ENCODE measurements at places on chromosomes 5 and 9.
A peak's percentile ranks its signal among the peaks of the same experiment; 100 is the strongest.

DNA sequence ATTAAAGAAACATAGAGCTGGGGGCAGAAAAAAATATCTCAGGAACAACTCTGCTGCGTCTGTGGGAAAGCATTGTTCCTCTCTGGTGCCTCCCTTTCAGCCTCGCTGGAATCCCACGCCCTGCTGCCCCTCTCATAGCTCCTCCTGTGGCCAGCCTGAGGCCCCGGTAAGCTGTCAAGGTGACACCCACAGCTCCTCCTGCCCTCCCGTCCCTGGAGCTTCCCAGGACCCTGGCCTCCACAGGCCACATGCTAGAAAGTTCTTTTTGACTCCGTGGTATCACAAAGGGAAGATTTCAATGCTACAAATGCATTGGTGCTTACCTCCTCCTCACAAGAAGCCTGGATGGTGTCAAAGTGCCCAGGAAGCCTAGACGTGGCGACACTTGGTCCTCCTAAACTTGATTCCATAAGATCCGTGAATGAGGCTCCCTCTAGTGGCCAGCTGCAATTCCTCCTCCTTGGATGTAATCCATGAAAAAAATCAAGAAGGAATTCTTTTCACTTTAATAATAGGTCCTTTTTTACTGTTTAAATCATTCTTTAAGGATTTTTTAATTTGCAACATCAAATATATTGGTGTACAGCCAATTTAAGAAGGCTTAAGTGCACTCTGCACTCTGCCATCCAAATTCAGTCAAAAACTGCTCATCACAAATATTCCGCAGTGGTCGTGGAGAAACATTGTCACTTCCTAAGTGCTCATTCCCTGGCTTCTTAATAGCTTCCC, 104.9 kb downstream of the CFAP90 start:
- DNase-seq = peak; percentile 23

- DNase-seq = peak; percentile 1
These were observed 49.6 kb upstream of the KIF2A start for GRCh38 chr5:62256161-62257019.

GRCh38 chr9:26800322-26800721, 92.3 kb downstream of the CAAP1 start:
- no peak for DNase-seq

GRCh38 chr5:150043657-150044328, 42.6 kb downstream of the CSF1R start:
- no peak for DNase-seq

- DNase-seq = no peak
These were observed 214.4 kb upstream of the ACTBL2 start for GRCh38 chr5:57696825-57697570.

- DNase-seq = no peak
These were observed 4.7 kb downstream of the ABCA1 start for GRCh38 chr9:104923289-104923688.

DNA sequence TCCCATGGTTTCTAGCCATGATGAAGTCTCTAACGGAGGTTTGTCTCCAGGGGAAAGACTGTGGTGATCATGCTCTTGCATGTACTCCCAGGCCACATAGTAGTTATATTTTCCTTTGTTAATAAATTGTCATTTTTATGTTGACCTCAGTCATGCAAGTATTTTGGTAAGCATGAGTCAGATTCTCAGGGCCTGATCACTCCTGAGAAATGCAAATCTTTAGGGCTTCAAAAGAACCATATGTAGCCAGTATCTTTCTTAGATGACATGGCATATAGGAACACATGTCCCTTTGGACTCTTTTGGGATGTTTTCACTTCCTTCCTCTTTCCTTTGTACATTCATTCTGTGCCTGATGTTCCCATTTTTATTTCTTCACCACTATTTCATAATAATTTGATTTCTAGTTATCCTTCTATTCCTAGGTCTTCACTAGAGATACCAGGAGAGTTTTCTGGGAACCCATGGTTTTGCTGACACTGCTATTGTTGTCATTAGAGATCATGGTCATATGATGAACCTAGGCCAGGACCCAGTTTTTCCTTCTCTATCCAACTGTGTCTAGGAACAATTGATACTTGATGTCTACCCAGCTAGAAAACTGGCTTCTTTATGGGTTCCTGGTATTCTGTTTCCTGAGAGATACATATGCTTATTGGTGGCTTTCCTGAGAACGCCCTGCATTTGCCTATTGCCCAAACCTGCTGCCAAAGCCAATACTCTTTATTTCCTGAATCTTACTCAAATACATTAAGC, 248.1 kb upstream of the NREP start:
- no peak for DNase-seq

GRCh38 chr9:135216236-135216635, 128.8 kb downstream of the OLFM1 start:
- DNase-seq = no peak

DNA sequence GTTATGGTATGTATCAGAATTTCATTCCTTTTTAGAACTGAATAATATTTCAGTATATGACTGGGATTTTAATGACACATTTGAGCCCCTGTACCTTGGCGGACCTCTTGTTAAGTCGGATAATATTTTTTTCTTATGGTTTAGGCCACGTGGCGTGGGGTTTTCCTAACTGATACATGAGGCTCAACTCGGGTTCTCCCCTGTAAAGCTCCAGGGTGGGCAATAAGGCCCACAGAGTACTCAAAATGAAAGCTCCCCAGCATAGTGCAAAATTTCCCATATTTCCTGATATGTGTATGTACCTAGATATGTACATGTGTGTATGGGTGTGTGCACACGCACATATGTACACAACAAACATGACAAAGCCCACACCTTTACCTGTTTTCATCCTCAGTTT, 24.5 kb downstream of the TICAM2 start:
- DNase-seq = no peak

- no peak for DNase-seq
These were observed 704 bp downstream of the CCDC112 start for GRCh38 chr5:115295777-115296123.

GRCh38 chr9:86846656-86847055, 100.7 kb downstream of the GAS1 start:
- no peak for DNase-seq

DNA sequence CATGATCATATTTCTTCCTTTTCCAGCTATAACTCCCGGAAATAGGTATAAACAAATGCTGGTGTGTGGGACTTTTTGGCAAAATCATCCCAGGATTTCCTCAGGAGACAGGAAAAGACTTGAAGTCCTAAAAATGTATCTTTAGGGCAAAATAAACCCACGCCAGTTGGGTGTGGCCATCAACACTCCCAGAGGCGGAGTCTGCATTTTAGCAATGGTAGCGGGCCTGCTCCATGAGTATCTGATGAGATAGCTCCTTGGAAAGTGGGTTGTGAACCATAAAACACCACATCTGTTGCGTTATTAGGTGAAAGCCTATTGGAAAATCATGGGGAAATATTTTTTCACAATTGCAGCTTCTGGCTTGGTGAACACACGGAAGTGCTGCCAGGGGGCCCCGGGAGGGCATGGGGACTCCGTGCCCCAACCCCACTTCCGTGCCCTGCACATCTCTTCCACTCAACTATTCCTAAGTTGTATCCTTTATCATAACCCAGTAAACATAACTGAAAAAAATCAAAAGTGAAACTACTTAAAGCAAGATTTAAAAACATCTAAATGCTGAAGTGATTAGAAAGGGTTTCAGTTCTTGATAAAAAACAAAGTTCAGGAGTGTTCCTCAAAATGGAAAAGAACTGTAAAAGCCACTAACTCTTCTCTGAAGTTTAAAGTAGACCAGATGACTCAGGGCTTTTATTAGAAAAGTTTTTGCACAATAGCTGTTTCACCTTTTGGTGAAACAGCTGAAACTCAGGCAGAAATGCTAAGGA, 111.2 kb downstream of the LRRC70 start:
- DNase-seq = no peak

DNA sequence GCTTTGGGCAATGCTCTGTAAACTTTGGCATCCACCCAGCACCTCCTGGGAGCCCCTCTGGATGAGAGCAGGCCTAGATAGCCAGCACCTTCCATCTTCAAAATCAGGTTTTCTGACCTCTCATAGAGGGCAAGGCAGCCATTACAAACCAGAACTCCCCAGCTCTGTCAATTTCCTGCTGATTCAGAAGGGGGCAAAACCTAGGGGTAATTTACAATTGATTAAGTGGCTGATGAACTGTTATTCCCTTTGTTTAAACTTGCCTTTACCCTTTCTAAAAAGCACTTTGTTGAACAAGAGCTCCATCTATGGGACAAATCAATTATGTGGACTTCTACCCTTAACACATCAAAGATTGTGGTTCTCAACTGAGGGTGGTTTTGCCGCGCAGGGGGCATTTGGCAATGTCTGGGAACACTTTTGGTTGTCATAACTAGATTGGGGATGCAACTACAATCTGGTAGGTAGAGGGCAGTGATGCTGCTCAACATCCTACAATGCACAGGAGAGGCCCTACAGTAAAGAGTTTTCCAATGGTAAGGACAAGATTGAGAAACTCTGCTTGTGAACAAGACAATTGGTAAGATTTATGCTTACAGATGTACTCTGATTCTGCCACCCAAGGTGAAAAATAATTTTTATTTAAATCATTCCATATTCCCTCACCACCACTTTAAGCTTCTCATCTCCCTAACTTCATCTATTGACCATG, 184.1 kb downstream of the MARCHF11 start:
- DNase-seq = no peak

DNA sequence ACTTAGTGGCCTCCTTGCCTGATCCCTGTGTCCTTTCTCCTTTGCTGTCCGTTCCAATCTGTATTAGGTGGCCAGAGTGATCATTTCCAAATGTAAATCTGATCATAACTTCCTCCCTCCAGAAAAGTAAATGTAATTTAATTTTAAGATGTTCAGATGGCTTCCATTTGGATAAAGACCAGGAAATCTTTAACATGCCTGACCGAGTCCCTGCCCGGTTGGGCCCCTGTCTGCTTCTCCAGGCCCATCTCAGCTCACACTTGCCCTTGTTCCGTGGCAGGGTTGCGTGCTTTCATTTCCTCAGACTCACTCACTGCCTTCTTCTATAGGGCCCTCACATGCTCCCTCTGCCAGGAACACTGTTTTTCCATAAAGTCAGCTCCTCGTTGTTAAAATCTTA, 7.6 kb downstream of the MAP3K1 start:
- no peak for DNase-seq

DNA sequence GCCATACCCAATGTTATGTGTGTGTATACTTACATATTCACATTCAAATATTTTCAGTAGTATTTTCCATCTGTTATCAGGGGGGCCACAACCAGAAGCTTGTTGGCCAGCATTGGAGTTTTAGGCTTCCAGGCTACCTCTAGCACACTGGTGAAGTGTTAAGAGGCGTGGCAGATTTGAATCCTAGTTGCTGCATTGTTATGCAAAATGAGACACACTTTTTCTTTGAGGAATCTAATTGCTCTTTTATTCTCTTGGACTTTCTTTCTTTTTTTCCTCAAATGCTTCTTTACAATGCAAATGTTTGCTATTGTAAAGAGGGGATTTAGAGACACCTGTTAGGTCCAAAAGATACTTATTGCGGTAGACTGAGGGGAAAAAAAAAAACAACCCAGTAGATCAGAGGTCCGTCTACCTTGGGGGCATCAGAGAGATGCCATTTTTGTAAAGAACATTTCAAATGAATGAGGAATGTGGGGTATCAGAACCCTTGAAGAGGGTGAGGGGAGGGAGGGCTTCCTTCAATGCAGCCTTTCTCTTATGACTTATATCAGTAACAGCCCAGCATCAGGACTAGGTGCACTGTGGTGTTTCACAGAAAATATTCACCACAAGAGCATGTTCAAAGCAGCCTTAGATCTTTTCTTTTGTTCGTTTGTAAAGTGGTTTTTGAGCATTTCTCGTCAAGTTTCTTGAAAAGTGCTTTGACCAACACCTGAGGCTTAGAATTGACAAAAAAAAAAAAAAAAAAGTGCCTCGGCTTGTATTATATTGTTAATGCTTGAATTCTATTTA, 3.8 kb downstream of the SMARCA2 start:
- DNase-seq = no peak

DNA sequence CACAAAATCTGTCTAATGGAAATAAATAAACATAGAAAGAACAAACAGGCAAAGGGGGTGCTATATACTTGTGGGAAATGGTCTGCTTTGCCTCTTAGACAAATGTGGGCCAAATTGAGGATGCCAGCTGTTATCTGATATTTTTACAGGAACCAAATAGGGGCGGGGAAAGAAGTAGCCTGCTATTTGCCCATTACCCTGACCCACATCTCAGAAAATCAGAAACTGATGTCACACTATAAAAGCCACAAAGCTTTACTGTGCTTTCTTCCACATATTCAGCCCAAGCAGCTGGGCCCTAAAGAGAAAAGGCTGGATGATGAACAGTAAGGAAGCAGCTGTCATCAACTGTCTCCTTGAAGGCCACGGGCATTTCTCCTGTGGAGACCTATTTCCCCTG, 97.3 kb downstream of the ELAVL2 start:
- no peak for DNase-seq

DNA sequence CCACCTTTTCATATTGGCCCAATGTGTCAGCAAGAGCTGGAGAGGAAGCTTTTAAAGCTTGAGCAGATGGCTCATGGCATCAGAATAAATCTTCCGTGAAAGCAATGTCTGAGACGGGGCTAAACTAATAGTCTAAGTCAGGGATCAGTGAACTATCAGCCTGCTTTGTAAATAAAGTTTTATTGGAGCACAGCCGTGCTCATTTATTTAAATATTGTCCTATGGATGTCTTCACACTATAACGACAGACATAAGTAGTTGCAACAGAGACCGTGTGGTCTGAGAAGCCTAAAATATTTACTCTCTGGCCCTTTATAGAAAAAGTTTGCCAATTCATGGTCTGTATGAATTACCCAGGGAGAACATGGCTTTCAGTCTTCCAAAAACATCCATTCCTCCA, 85.6 kb upstream of the SLC44A1 start:
- DNase-seq = no peak

DNA sequence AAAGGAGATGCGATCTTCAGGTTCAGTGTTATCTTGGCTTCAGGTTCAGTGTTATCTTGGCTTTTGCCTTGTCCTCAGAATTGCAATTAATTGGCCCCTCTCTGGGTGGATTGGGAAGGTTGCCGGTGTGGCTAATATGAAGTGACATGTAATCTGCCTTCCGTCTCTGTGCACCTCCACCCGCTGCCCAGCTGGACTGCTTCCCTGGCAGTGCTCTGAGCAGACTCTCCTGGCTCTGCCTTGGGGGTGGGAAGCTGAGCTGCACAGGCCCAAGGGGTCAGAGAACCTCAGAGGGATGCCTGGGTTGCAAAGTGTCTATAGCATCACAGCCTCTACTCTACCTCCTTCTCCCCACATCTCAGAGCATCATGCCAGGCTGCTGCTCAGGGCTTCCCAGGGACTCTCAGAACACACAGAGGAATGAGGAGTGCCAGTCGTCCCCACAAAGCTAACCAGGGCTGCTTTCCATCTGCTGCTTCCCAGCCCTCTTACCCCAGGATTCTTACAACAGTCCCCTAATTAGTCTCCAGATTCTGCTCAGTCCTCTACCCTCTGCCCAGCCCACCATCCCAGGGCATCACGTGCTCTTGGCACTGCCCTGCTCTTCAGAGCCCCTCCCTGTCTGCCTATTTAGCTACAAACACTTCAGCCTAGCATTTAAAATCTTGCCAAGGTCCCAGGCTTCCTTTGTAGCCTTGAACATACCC, 54.4 kb upstream of the AFAP1L1 start:
- DNase-seq = no peak

GRCh38 chr5:171424726-171425125, 5.3 kb downstream of the FGF18 start:
- no peak for DNase-seq

GRCh38 chr5:159782995-159783300, 133.3 kb upstream of the ADRA1B start:
- no peak for DNase-seq

- DNase-seq = no peak
These were observed 611 bp downstream of the EXOSC3 start for GRCh38 chr9:37784291-37784615.

GRCh38 chr9:12954441-12954840, 179.6 kb downstream of the LURAP1L start:
- no peak for DNase-seq

- no peak for DNase-seq
These were observed 920.5 kb downstream of the TLE4 start for GRCh38 chr9:80492221-80492620.

Measured in stimulated activated CD4-positive, alpha-beta T cell treated with anti-CD3 and anti-CD28 coated beads, Interleukin-1b, Interleukin-23, amount 100 ng/mL, for 4 hours (primary cell).